Left renal cortex interstitium (tissue), 4 donors: ENCODE measurements at places on chromosomes 16 and 17.
A peak's percentile ranks its signal among the peaks of the same experiment; 100 is the strongest.

DNA sequence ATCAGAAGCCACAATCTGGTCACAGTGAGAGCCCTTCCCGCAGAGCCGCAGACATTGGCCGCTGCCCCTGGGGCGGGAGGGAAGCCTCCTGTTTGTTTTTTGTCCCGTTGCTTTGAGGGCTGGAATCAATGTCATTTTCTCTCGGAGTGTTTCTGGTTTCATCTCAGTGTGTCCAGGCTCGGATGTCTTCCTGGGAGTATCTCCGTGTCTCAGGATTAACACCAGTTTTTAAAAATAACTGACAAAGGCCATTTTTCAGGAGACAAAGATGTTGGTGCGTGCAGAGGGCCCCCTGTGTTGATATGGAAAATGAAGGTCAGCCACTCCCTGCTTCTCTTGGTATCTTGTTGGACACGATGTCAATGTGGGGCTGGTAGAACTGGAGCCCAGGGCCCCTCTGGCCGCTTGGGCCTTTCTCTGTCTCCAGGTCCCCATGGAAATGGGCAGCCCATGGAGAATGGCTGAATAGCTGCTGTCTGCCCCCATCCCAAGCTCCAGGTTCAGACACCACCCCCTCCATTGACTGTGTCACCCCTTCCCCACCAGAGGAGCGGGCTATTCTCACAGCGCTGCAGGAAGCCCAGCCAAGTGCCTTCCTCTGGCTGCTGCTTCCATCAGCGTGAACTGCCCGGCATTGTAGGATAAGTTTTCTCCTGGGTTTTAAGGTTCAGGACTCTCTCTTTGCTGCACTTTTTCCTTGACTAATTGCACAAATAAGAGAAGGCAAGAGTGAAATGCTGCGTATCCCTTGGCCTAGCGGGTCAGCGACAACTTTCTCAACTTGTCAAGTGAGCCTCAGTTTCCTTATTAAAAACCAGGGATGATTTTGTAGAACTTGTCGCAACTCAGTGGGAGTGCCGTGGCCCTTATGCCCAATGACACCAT lies 72.2 kb upstream of the METTL9 start:
- DNase-seq = no peak

- no peak for DNase-seq
Observed at GRCh38 chr17:77129568-77130301, 11.0 kb upstream of the SEC14L1 start.

GRCh38 chr17:8875957-8876356 lies 8.5 kb upstream of the PIK3R6 start:
- DNase-seq = no peak

- peak; percentile 51 for DNase-seq
Observed at GRCh38 chr16:74743668-74744299, 30.8 kb downstream of the FA2H start.

GRCh38 chr16:68762996-68763756 lies 26.1 kb downstream of the CDH1 start:
- DNase-seq = no peak

DNA sequence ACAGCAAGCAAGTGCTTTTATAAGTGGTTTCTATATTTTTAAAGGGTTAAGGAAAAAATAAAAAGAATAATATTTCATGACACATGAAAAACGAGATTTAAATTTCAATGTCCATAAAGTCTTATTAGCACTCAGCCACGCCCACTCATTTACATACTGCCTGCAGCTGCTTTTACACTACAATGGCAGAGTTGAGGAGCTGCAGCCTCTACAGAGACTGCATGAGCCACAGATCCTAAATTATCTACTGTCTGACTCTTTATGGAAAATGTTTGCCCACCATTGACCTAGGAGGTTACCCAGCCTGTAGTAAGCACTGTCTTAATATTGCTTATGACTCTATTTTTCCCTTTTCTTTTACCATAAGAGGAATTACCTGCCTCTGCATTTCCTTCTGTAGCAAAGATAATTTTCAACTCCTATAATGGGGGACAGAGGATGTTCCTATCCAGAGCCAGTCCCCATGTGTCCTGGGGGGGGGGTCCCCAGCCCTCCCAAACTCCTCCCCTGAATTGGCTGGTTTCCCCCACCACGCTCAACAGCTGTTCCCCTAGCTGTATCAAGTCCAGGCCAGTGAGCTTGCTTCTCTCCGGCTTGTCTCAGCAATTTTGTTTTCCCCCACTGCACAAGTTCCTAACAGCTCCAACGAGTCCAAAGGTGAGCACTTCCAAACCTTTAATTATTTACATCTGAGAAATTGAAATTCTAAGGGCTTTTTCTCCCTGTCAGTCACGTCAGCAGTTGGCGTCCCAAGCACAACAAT lies 139.4 kb upstream of the ERCC4 start:
- DNase-seq = no peak

GRCh38 chr16:70399951-70400350 lies 38.9 kb downstream of the ST3GAL2 start:
- no peak for DNase-seq

DNA sequence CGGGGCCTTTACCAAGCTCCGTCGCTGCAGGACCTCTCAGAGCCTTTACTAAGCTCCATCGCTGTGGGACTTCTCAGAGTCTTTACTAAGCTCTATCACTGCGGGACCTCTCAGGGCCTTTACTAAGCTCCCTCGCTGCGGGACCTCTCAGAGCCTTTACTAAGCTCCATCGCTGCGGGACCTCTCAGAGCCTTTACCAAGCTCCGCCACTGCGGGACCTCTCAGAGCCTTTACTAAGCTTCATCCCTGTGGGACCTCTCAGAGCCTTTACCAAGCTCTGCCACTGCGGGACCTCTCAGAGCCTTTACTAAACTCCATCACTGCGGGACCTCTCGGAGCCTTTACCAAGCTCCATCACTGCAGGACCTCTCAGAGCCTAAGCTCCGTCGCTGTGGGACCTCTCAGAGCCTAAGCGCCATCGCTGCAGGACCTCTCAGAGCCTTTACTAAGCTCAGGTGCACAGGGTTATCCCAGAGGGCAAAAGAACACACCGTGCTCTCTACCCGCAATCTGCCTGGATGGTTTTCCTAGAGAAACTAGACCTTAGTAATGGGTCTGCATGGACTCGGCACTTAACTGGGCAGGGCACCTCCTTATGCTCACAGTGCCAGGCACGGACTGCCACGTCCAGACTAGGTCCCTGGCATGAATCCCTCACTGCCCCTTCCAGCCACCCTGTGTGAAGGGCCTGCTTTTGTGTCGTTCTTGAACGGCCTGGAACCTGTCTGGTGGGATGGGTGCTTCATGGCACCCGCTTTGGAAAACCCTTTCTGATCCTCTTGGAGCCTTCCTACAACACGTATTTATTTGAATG lies 69.2 kb upstream of the DOC2B start:
- no peak for DNase-seq

GRCh38 chr16:89407925-89408300 lies 82.4 kb downstream of the ANKRD11 start:
- DNase-seq = no peak

DNA sequence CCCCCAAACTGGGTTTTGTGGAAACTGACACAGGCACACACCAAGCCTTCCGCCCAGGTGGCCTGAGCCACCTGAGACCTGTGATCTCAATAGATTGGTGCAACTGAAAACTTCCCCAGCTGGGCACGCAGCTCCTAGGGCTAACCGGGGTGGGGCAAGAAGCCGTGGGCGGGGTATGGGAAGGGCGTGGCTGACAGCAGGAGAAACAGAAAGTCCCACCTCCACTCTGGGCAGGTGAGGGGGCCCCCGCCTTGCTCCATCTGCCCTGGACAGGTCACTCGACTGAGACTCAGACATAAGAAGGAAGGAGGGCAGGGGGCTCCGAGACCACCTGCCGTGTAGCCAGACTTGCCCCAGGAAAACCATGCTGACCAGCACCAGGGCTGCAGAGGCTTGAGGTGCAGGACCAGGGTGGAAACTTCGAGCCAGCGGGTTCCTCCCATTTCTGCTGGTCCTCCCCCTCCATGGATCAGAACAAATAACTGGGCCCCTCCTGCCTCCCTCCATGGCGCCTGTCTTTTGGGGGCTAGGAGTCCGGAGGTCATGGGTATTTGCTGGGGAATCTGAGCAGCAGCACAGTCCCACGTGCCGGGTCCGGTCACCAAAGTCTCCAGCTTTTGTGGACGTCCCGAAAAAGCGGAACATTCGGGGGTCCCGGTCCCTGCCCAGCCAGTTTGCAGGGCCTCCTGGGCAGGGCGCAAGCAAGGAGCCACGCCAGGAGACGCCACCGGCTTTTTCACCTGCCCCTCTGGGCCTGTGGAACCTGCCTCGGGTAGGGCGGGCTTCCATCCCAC lies 1.3 kb downstream of the TIMP2 start:
- no peak for DNase-seq

GRCh38 chr17:28989028-28989427 lies 16.8 kb downstream of the SEZ6 start:
- no peak for DNase-seq

GRCh38 chr17:42618442-42619150 lies 9.1 kb downstream of the TUBG1 start:
- DNase-seq = no peak

DNA sequence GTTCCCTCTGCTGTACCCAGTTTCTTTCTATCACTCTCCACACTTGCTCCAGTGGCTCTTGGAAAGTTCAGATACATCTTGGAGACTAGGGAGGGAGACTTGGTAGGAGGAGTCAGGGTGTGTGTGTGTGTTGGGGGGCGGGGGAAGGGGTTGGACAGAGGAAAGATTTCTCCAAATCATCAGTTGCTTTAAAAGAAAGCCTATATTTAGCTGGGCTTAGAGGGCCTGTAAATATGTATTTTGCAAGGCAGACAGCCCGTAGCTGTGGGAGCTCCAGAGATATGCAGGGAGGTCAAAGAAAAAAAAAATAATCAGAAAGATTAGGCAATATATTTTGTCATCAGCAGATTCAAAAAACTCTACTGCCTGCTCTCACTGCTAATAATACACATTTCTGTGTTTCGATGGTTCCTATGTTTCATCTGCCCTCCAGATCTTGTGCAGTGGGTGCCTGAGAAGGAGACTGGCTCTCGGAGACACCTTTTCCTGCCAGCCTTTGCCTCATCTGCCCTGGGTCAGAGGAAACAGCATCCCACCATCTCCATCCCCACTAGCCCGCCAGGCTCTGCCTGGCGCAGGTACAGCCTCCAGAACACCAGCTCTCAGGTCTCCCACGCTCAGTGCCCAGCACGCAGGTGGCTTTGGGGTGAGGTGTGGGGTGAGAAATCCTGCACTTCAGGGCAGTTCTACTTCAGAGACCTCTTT lies 4.8 kb upstream of the PPP1R9B start:
- DNase-seq = no peak

GRCh38 chr17:16027708-16028584 lies 28.3 kb downstream of the TTC19 start:
- no peak for DNase-seq

- peak; percentile 7 for DNase-seq
Observed at GRCh38 chr17:61532826-61533225, 58.2 kb downstream of the NACA2 start.

GRCh38 chr17:71184716-71185115 lies 936.1 kb upstream of the SOX9 start:
- DNase-seq = no peak

DNA sequence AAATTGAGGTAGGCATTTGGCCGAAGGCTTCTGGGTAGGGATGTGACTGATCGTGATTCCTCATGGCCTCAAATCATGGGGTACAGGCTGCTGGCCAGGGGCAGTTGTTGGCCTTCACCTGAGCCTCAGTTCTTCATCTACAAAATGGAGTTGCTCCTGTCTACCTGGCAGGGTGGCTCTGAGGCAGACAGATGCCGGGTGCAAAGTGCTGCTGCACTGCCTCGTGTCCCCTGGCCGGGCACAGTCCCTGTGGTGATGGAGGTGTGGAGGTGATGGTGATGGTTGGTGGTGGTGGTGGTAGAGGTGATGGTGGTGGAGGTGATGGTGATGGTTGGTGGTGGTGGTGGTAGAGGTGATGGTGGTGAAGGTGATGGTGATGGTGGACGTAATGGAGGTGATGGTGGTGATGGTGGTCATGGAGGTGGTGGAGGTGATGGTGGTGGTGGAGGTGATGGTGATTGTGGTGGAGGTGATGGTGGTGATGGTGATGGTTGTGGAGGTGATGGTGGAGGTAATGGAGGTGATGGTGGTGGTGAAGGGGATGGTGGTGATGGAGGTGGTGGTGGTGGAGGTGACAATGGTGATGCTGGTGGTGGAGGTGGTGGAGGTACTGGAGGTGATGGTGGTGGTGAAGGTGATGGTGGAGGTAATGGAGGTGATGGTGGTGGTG lies 52.6 kb downstream of the RNF213 start:
- DNase-seq = no peak

DNA sequence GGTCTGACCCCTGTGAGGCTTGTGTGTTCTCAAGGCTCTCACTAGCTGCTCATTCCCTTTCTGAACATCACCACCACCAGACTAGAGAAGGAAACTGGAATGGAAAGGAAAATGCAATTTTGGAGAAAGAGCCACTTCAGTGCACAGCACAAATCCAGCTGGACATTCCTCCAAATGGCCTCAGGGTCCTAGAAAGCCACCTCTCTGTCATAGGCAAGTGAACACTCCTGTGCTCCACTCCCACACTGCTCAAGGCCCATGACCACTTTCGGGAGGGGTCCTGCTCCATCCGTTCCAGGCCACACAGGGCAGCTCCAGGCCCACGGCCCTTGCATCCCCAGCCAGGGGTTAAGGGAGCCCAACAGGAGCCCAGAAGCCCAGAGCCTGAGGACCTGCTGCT lies 2.6 kb downstream of the LRRC75A start:
- no peak for DNase-seq

DNA sequence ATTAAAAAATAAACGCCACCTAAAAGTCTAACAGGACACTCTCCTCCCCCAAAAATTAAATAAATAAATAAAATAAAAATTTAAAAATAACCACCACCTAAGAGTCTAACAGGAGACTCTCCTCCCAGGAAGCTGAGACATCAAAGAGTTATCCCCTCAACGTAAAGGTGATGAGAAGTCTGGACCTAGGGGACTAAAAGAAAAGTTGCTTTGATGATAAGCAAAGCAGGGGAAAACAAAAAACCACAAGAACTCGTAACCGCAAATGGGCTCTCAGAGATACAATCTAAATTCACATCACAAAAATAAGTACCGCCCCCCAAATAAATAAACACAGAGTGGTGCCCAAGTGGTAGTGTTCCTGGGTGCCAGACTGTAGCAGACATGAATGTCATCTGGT lies 412.2 kb downstream of the ZFHX3 start:
- DNase-seq = no peak

- DNase-seq = no peak
Observed at GRCh38 chr17:57551321-57552079, 193.6 kb downstream of the CCDC182 start.

DNA sequence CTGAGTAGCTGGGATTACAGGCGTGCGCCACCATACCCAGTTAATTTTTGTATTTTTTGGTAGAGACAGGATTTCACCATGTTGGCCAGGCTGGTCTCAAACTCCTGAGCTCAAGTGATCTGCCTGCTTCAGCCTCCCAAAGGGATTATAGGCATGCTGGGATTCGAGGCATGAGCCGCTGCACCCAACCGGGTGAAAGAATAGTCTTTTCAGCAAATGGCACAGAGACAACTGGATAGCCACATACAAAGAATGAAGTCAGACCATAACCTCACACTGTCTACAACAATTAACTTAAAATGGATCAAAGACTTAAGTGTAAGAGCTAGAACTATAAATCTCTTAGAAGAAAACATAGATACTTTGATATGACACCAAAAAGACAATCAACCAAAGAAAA lies 67.6 kb downstream of the TBC1D16 start:
- DNase-seq = no peak
